Head of caudate nucleus (tissue), 42 donors: ENCODE measurements at places on chromosomes 1 and 21.

GRCh38 chr1:66365635-66366034, 168.3 kb upstream of the SGIP1 start:
- no peak for DNase-seq

GRCh38 chr1:7717748-7718368, 53.2 kb upstream of the VAMP3 start:
- no peak for DNase-seq

GRCh38 chr1:98034505-98034904, 113.7 kb upstream of the DPYD start:
- DNase-seq, result no peak

GRCh38 chr1:8517661-8518489, 200.0 kb downstream of the SLC45A1 start:
- no peak for DNase-seq

GRCh38 chr1:240508201-240508600, 103.8 kb downstream of the GREM2 start:
- no peak for DNase-seq
